ENCODE measurements at places on chromosomes 5 and 9. TPM values are rescaled to one million over a fixed set of nuclear protein-coding genes. Genes with fewer than 3 reads are reported as not detected.

GRCh38 chr5:139335811-139336210 is 5.8 kb upstream of the PAIP2 start:
- peak overlapping the region; percentile 81 for H3K27ac ChIP-seq
- H3K36me3 ChIP-seq = peaks cover 5% of the 10 kb centered on the region
- no peaks in the 10 kb centered on the region for H3K27me3 ChIP-seq
- no peak for DNase-seq

GRCh38 chr9:121888438-121888775 is 204.7 kb downstream of the TTLL11 start:
- H3K36me3 ChIP-seq = no peaks in the 10 kb centered on the region
- H3K27me3 ChIP-seq = peaks cover 12% of the 10 kb centered on the region
- peaks cover 18% of the 10 kb centered on the region for H3K4me1 ChIP-seq
- H3K27ac ChIP-seq = no peak overlapping the region
- H3K4me3 ChIP-seq = no peak overlapping the region

CTNNA1 gene
- 384 TPM for total RNA-seq

OR1L1 gene
- not detected for total RNA-seq

EFNA5 gene
- 16.7 TPM for total RNA-seq
